ENCODE measurements at places on chromosomes 6 and 20.

GRCh38 chr6:140276719-140277118, 902.3 kb upstream of the CITED2 start:
- no peak for DNase-seq

GRCh38 chr6:66662196-66662595, 955.2 kb upstream of the EYS start:
- peak; percentile 75 for DNase-seq

- DNase-seq = peak; percentile 63
These were observed 1.7 kb upstream of the TOMM34 start for GRCh38 chr20:44961870-44962267.

- DNase-seq = no peak
These were observed 849.9 kb upstream of the EPHA7 start for GRCh38 chr6:94269256-94269655.

GRCh38 chr6:43774776-43775534, 4.9 kb downstream of the VEGFA start:
- DNase-seq = peak; percentile 79

DNA sequence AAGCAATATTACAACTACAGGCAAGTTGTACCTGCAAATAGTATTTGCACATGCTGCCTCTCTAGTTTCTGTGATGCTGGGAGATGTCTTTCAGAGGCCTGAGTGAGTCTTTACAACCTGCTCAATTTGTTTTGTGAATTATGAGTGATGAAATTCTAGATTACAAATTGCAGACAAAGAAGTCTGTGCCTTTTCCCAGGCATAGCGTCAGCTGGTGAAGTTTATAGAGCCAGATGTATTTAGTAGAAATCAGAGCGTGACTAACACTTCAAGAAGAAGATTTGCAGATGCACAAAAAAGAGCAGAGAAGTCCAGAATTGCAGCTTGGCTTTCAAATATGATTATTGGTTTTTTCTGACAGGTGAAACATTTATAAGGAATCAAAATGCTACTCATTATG, 289.9 kb downstream of the PLCB1 start:
- no peak for DNase-seq

All from cardiac fibroblast (primary cell).